ENCODE measurements at places on chromosomes 3 and 15. TPM values are rescaled to one million over a fixed set of nuclear protein-coding genes. Genes with fewer than 3 reads are reported as not detected.

DNA sequence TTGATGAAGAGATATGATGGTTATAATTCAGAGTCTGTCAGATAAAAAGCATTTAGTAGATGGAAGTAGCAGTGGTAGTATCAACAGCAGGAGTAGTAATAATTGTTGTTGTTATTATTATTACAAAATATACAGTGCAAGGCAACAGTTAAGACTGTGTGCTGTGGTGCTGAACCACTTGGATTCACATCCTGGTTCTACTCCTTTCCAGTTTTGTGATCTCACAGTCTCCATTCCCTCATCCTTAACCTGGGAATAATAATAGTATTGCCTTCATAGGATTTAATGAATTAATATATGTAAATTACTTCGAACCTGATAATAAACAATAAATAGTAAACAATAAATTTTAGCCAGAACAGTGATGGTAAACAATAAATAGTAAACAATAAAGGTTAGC, 37.1 kb upstream of the TSC22D2 start:
- DNase-seq: no peak

MUSTN1 gene
- total RNA-seq: 8.7 TPM

- no peak for DNase-seq
Observed at GRCh38 chr3:121757087-121757811, 7.7 kb upstream of the GOLGB1 start.

DNA sequence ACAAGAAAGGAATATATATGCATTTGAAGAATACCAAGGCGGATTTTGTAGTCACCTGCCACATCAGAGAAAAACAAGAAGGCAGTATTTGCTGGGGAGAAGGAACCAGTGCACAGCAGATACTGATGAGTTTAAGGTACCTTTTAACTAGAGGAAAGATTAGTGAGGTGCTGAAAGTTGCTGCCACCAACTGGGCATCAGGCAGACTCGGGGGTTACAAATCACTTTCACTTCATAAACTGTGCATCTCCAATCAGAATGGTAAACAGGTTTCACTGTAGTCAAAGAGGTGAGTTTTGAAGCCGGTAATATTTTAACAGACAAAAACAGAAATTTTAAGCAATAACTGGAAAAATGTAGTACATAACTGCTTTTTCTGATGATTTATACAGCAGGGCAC, 4.1 kb downstream of the FBN1 start:
- no peak for DNase-seq

GRCh38 chr3:186109897-186110803, 1.3 kb upstream of the ETV5 start:
- DNase-seq: peak; percentile 32

MELTF gene
- 1.2 TPM for total RNA-seq

GRCh38 chr15:87826119-87826747, 430.3 kb downstream of the NTRK3 start:
- no peak for DNase-seq

DNA sequence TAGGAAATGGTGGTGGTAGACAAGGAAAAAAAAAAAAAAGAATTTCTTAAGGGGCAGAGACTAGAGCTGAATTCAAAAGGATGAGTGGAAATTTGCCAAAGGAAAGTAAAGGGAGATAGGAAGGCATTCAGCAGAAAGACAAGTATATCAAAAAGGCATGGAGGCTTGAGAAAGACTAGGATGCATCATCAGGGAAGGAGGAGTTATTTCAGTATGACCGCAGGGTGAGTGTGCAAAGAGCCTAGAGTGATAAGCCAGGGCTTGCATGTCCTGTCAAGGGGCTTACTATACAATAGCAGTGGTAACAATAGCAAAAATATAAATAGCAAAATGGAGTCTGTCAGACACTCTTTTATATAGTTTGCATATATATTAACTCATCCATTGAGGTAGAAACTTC, 112.0 kb downstream of the FRMD4B start:
- no peak for DNase-seq

LYZL4 gene
- total RNA-seq: not detected

DNA sequence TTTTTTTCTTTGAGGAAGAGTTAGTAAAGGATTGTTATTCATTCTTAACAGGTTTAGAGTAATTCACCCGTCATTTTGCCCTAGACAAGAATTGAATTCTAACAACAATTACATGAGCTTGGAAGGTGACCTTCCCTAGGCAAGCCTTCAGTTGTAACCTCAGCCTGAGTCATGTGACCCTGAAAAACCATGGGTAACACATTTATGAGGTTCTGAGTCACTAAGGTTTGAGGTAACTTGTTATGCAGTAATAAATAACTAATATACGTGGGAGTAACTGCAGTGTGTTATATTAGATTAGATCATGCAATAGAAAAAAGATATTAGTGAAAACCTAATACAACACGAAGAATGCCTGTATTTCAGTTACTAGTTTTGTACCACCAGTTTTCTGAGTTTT, 237.6 kb upstream of the NDN start:
- DNase-seq: no peak

DNA sequence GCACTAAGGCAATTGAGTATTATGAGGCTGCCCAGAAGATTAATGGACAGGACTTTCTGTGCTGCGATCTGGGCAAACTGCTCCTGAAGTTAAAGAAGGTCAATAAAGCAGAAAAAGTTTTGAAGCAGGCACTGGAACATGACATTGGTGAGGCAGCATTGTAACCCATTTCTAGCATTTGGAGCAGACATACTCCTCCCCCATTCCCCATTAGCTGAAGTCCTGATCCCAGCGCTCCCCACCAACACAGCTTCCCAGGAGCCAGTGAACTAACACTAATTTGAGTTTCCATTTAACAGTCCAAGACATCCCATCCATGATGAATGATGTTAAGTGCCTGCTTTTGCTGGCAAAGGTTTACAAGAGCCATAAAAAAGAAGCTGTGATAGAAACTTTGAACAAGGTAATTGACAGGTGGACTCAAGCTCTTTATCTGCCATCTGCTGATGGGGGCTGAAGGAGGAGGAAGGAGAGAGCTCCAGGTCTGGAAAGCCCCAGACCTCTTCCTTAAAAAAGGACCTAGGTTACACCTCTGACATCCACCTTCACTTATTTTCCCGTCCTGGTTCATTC, 22.6 kb downstream of the CSRNP1 start:
- no peak for DNase-seq

GRCh38 chr15:40420071-40420713, 14.6 kb downstream of the IVD start:
- DNase-seq: no peak

DNA sequence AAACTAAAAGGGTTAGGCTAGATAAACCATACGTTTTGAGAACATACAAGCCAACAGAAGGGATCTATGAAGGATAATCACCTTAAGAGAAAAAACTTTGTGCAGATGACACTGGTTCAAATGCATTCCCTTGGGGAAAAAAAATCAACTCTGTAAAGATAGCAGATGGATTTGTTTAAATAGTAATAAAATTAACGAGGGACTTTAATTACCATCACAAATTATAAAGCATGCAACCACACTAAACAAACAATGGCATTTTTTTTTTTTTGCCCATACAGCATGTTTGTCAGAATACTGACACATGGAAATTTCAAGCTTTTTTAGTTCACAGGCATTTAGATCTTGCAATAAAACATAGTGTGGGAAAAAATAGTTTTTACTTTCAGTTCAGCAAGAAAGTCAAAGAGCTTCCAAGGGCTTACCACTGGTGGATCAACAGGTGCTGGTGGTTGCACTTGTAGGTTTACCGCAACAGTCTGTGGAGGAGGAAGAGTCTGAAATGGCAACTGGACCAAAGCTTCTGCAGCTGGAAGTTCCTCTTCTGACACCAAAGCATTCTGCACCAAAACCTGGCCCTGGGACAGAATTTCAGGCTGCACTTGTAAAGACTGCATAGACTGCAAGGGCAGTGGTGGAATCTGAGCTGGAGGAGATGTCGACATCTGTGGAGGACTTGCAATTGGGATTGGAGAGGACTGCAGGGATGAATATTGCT, 53.1 kb downstream of the PHC3 start:
- no peak for DNase-seq

PLA2G4F gene
- total RNA-seq: not detected

GRCh38 chr3:183099838-183100204, 525 bp upstream of the MCCC1 start:
- DNase-seq: no peak

DNA sequence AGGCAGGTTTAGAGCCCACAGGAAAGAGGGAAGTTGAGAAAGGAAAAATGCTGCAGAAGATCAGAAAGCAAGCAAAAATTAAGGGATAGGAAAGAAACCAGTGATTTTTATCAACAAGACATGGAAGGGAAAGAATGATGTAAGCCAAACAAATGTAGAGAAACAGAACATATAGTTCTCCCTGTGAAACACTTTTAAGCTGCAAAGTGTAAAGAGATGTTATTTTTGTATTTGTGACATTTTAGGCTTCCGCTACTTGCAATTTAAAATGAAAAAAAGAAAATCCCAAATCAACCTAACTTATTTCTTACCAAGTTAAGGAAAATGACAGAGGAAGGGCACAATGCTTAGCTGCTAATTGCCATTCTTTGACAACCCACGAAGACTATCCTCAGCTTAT, 111.6 kb downstream of the PDCD6IP start:
- DNase-seq: no peak

GRCh38 chr3:17033516-17034168, 148.9 kb downstream of the PLCL2 start:
- no peak for DNase-seq

GRCh38 chr3:140770977-140771667, 93.3 kb downstream of the TRIM42 start:
- DNase-seq: no peak

DTX3L gene
- total RNA-seq: 26.1 TPM

GRCh38 chr3:155015776-155016436, 64.2 kb upstream of the MME start:
- no peak for DNase-seq

REC114 gene
- total RNA-seq: not detected

PDE12 gene
- total RNA-seq: 7.4 TPM

DNA sequence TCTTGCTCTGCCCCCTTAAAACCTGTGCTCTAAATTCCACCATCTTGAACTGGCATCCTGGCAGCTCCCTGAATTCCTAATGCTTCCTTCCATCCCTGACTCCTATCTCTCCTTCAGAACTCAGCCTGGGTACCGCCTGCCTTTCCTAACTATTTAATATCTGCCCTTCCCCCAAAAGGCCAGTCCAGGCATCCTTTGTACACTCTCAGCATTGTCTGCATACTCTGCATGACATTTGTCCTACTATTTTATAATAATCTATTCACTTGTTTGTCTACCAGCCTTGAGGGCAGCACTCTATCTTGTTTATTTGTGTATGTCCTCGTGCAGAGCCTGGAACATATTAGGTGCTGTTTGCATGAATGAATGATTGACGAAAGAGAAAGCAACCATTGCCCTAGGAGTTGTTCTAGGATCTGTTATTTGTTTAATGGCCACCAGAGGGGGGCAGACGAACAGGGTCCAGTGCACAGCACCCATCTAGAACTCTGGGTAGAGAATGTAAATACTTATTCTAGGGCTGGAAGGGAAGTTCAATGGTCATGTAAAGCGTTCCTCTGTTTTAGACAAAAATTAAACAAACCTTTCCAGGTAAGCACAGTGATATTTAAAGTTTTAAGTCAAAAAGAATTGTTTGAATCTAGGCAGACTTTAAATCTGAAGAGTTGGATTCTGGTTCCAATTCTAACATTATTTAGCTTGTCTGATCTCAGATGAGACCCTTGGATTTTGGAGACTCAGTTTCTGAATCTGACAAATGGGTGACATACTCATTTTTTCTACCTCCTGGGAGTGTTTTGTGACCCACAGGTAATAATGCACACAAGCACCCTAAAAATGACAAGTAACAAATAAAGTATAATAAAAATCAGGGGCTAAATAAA, 125.8 kb upstream of the GALNT15 start:
- DNase-seq: no peak

DNA sequence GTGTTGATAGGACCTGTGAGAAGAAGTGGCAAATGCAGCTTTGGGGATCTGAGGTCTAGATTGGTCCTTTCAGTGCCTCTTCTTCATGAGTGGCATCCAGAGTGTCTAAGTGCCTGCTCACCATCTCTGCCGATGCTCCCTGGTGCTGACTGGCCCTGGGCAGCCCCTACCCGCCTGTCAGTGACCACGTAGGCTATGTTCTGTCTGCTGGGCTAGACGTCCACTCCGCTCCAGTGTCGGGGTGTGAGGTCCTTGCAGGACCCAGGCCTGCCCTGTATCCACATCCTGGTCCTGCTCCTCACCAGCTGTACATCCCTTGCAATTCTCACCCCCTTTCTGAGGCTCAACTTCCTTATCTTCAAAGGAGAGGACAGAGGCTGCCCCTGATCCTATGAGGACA, 48.3 kb upstream of the PRR23E start:
- no peak for DNase-seq

TMEM202 gene
- total RNA-seq: not detected

GRCh38 chr15:52028431-52029093, 9.5 kb downstream of the MAPK6 start:
- no peak for DNase-seq

DNA sequence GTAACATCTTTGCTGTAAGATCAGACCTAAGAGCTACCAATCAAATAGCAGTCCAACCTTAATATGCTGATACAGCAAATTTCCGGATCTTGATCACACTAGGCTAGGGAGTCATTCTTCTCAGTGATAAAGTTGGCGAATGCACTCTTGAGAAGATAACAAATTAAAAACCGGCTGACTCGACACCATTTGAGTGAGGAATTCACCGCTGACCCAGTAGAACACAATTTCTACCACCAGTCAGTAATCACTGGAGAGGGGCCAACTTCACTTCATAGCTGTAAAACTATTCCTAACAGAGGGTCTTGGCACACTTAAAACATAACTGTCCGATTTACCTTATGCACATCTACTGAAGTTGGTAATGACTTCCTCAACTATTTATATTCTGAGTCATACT, 47.2 kb downstream of the MEIS2 start:
- DNase-seq: no peak

KBTBD12 gene
- 2.1 TPM for total RNA-seq

DNA sequence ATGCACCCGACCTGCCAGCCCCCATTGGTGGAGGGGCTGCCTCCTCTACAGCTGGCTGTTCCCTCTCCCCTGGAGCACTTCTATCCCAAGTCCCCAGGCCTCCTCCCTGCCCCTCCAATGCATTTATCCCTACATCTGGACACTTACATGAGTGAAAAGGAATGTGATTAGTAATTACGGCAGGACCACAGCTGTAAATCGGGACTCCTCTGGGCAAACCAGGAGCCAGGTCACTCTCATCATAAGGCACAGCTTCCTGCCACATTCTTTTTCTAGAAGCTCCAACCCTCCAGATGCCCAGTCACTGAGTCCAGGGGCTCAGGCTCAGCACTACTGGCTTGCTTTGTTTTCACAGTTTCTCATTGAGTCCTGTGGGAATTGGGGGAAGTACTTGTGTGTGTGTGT, 54.3 kb downstream of the IL20RB start:
- no peak for DNase-seq

DNA sequence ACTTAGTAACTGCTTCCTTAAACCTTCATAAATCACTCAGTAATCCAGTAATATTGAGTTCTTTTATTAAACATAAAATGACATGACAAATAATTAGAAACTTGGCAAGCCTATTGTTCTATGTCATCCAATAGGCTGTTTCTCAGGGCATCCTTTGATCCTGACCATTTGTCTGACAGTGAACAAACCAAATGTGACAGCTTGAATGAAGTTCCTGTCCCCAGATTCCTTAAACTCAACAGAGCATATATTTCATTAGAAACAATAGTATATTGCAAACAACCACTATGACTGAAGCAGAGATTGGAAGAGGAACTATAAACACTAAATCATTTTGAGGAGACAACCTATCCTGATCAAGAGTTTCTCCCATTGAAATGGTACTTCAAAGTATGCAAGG, 113.6 kb upstream of the MDFIC2 start:
- DNase-seq: no peak
